ENCODE measurements at places on chromosomes 1 and 21.

- DNase-seq: peak; percentile 68
Measured at GRCh38 chr1:57485643-57486042, 61.8 kb upstream of the DAB1 start.

- DNase-seq: no peak
Measured at GRCh38 chr1:240091614-240092300, at the start of gene FMN2. FMN2 (plus strand) TSS chr1:240091883; CDS start chr1:240092110, 227 bp downstream.

DNA sequence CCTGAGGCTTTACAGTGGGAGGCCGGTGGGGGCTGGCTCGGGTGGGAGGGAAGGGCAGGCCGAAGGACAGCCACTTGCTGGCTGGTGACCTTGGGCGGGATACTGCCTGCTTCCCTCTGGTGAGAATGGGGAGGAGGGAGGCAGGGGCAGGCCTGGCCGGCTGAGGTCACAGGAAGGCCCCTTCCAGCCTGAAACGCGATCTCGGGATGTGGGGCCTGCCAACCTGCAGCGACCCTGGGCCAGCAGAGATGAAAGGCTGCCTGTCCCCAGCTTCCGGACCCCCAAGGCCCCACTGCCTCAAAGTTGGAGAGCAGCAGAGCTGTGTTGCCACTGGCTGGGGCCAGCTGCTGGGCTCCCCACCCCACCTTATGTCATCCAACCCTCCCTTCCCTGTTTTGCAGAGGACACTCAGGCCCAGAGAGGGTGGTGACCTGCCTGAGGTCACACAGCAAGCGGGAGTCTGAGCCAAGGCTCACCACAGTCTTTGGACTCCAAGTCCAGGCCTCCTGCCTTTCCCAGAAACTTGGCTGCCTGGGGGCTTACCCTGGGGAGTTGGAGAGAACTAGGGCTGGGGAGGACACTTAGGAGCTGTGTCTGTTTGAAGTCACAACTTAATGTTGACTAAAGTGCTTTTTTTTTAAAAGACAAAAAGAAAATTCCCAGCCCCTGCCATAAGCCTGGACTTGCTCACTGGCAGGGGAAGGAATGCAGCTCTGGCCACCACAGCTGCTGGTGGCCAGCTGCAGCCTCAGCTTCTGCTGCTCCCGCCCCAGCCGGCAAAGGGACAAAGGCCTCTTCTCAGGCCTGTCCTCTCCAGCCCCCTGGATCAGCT lies 14.8 kb upstream of the WASF2 start:
- no peak for DNase-seq

GRCh38 chr1:237041795-237042525 lies at the start of gene RYR2:
RYR2 (plus strand) TSS chr1:237042184; CDS start chr1:237042522, 338 bp downstream.
- DNase-seq: no peak

DNA sequence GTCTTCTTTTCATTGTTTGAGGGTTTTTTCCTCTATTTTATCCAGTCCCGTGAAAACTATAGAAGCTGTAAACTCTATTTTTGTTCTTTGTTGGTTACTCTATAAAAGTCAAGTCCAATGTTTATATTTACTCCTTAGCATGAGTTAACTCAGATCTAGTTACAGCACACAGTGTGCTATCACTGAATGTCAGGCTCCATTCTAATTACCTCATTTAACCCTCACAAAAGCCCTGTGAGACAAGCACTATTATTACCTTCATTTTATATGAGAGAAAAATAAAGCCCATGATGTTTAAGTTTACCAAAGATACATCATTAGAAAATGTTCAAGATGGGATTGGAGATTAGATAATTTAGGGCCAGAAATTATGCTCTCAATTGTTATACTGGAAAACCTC lies 251.4 kb upstream of the SNX7 start:
- no peak for DNase-seq

- DNase-seq: no peak
Measured at GRCh38 chr1:87572891-87573290, 244.2 kb downstream of the LMO4 start.

- DNase-seq: no peak
Measured at GRCh38 chr1:213201380-213202155, 150.5 kb downstream of the RPS6KC1 start.

DNA sequence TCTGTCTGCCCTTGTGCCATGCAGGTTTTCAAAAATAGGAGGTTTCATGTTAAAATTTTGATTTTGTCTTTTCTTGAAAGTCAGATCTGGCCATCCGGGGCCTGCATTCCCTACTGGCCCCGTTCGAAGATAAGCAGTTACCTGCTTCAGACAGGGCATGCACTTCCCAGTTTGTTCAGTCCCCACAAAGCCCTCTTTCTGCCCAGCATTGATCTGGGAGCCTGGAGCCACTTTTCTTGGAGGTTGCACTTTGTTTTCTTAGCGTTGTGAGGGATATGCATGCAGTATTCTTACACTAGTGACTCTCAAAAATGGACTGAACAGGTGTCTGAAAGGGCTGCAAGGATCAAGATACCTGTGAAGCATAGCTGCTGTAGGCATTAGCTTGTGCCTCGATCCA lies 11.5 kb downstream of the MOV10 start:
- DNase-seq: no peak

DNA sequence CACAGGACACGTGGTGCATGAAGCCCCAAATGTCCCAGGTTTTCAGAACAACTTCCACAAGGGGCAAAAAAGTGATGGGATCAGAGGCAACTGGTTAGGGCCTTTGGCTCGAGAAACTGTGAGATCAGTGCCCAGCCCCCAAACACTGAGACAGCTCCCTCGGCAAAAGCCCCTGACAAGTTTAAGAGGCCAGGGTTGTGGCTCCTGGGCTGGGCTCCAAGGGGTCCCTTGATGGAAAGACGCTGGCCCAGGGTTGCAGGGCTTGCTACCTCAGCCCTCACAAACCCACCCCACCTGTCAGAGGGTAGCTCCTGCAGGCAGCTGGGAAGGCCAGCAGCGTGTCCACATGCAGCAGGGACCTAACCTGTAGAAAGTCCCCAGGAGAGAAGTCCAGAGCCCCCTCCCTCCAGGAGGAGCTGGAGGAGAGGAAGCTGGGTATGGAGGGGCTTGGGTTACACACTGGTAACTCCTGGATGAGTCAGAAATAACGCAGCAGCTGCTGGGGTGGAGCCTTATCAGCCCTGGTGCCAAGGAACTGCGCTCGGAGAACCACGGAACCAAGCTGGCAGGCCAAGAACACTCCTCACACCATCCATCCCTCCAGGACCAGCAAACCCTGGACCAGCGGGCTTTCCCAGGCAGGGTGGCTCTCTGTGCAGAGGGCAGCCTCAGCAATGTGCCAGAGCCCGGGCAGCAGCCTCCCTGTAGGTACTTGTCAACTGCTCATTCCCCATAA lies 37.5 kb downstream of the CTNNBIP1 start:
- no peak for DNase-seq

- DNase-seq: no peak
Measured at GRCh38 chr1:94413311-94413710, 4.9 kb upstream of the ABCD3 start.

DNA sequence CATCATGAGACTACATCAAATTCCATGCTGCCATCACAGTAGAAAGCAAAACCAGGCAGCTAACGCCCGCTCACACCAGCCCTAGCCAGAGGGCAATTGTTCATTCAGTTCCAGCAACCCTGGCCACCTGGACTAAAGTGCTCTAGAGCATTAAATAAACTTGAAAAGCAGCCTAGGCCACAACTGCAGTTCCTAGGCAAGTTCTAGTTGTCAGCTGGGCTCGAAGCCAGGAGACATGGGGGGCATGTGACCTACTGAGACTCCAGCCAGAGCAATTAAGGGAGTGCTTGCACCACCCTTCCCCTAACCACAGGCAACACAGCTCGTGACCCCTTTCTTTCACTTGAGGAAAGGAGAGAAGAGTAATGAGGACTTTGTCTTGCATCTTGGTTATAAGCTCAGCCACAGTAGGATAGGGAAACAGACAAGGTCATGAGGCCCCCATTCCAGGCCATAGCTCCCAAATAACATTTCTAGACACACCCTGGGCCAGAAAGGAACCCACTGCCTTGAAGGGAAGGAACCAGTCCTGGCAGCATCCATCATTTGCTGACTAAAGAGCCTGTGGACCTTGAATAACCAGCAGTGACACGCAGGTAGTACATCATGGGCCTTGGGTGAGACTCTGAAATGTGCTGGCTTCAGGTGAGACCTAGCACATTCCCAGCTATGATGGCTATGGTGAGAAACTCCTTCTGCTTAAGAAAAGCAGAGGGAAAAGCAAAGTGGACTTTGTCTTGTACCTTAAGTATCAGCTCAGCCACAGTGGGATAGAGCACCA lies 77.0 kb downstream of the ZZZ3 start:
- peak; percentile 22 for DNase-seq

DNA sequence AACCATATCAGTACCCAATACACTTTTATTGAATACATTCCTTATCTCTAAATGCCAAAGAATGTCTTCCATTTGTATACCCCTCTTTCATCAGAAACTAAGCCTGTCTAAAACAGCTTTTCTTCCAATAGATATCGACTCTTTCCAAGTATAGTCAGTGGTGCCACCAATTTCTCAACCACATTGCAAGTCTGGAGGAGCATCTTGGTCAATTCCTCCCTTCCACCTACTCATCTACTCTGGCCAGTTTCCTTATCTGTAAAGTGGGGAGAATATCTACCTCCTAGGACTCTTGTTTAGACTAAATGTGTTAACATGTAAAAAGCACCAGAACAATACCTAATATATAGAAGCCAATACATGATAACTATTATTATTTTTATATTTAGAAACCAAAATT lies 28.5 kb upstream of the FGGY start:
- DNase-seq: no peak

All from RCC 7860 (cell line).